ENCODE measurements at places on chromosomes 2 and 18.
A peak's percentile ranks its signal among the peaks of the same experiment; 100 is the strongest.

- DNase-seq = no peak
Measured at GRCh38 chr2:118921646-118922045, 20.3 kb upstream of the MARCO start.

DNA sequence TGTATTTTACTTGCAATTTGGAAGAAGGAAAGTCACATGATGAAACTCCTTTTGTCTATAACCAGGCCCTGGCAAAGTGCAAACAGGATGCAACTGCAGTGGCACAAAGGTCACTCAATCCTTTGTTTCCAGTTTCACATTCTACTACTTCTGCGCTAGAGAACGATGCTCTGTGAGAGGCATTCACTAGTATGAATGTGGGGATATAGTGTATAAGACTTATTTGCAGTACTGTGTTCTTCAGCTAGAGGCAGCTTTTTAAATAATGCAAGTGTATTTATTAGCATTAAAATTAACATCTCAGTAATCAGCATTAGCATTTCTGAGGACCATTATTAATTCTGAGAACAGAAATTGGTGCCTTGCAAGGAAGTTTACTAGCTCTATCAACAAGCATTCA is 68.9 kb downstream of the PRPF40A start:
- no peak for DNase-seq

GRCh38 chr18:25167612-25168410 is 184.2 kb downstream of the ZNF521 start:
- DNase-seq = no peak

GRCh38 chr2:186064507-186064906 is 325.9 kb downstream of the FSIP2 start:
- DNase-seq = no peak

- no peak for DNase-seq
Measured at GRCh38 chr18:78611869-78612268, 367.7 kb upstream of the SALL3 start.

GRCh38 chr2:27990030-27990590 is 99.6 kb downstream of the BABAM2 start:
- DNase-seq = no peak

DNA sequence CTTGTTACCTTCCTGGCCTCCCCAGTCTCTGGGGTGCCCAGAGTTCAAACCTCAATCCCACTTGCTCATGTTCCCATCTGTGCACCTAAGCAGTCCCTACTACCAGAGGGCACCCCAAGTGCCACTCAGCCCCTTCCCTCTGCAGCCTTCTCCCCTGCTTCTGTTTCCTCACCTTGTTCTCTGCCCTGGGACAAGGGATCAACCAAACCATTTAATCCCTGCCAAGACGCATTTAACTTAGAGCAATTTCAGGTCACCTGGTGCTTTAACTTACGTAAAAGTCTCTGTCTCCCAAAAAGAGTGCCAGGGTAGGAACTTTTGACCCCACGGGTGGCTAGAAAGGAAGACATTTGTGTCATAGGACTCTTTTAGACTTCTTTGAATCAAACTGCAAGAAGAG is 67.2 kb downstream of the SRD5A2 start:
- no peak for DNase-seq

GRCh38 chr2:29614295-29614830 is 307.0 kb downstream of the ALK start:
- DNase-seq = no peak

- peak; percentile 44 for DNase-seq
Measured at GRCh38 chr2:100008956-100009355, 133.4 kb downstream of the AFF3 start.

DNA sequence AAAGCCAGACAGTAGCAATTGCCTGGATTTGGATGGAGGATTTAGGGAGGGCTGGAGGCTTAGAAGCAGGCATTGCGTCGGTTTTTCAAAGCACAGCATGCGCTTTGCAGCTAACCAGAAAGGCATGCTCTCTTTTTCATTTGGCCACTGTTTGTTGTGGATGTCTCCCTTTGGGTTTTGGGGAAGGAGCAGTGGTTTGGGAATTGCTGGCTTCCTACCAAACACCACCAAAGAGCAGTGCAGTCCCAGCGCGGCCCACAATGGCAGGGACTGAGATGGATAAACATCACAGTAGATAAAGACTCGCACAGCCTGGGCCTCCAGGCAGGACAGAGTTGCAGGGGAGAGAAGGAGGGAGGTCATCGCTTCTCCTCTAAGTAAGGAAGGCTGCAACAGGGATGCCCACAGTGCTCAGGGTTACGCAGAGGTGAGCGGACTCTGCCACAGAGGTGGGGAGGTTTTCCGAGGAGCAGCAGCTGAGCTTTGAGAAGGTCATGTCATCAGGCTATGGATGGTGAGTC is 148.5 kb downstream of the MYT1L start:
- no peak for DNase-seq

- DNase-seq = no peak
Measured at GRCh38 chr2:223586261-223586660, 15.9 kb downstream of the SCG2 start.

GRCh38 chr2:210072922-210073509 is 70.6 kb downstream of the RPE start:
- DNase-seq = peak; percentile 37

- DNase-seq = no peak
Measured at GRCh38 chr2:109326306-109326705, 197.3 kb downstream of the SH3RF3 start.

GRCh38 chr2:181461056-181461997 is 4.1 kb downstream of the ITGA4 start:
- no peak for DNase-seq

- DNase-seq = no peak
Measured at GRCh38 chr2:146986161-146986560, 858.7 kb upstream of the ACVR2A start.

GRCh38 chr2:637406-637776 is 39.8 kb downstream of the TMEM18 start:
- no peak for DNase-seq
